Activated effector memory CD4-positive, alpha-beta T cell treated with anti-CD3 and anti-CD28 coated beads, Interleukin-2, amount 50 U/mL, for 16 hours (primary cell): ENCODE measurements at places on chromosomes 5 and 9.

- no peak for DNase-seq
Observed at GRCh38 chr9:76246680-76247079, 147.5 kb downstream of the RFK start.

- DNase-seq = no peak
Observed at GRCh38 chr9:122084026-122084675, 9.0 kb downstream of the TTLL11 start.

DNA sequence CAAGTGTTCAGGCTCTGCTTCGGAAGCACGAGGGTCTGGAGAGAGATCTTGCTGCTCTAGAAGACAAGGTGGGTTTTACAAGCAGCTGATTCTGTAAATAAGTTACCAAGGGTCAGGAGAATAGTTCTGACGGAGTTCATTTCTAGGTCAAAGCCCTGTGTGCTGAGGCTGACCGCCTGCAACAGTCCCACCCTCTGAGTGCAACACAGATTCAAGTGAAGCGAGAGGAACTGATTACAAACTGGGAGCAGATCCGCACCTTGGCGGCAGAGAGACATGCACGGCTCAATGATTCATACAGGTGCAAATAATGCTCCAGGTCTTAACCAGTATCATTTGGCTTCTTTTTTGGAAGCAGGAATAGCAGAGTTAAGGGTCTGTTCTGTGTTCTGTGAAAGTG lies 24.8 kb downstream of the SPTAN1 start:
- no peak for DNase-seq

DNA sequence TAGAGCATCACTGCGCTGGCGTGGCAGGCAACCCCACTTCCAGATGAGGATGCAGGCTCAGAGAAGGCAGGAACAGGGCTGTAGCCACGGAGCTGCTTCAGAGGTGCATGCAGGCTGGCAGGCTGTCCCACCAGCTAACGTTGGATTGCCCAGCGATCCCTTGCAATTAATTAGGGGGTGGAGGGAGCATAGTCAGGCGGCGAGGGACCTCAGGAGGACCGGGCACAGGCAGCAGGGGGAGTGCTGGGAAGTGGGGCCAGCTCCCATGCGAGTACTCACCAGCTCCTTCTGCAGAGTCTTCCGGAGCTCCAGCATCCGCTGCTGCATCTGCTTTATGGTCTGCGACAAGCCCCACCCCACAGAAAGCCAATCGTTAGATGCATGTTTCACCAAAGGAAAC lies 20.3 kb downstream of the ARPC5L start:
- DNase-seq = no peak

GRCh38 chr5:35133186-35133585 lies 85.4 kb upstream of the AGXT2 start:
- DNase-seq = no peak
